ENCODE measurements at places on chromosomes 16 and 17. TPM values are rescaled to one million over a fixed set of nuclear protein-coding genes. Genes with fewer than 3 reads are reported as not detected.

The PRR35 gene
- total RNA-seq: not detected

The RASL10B gene
- total RNA-seq: 2.3 TPM

The KRT33B gene
- total RNA-seq: not detected

The SDK2 gene
- total RNA-seq: not detected

The KCNH6 gene
- total RNA-seq: not detected

DNA sequence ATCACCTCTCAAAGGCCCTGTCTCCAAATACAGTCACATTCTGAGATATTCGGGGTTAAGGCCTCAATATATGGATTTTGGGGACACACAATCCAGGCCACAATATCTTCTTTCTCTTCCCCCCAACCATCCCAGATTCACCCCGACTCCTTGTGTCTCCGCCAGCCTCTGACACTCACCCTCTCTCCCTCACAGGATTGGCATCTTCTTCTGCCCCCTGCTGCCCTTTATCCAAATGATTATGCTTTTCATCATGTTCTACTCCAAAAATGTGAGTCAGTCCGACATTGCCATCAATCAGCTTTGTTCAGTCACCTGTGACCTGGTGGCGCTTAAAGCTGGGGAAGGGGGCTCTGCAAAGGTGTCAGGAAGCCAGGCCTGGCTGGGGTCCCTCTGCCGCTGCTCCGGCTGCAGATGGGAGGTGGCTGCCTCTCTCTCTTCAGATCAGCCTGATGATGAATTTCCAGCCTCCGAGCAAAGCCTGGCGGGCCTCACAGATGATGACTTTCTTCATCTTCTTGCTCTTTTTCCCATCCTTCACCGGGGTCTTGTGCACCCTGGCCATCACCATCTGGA, 35.1 kb downstream of the GDE1 start:
- DNase-seq: no peak

- DNase-seq: no peak
Measured at GRCh38 chr16:56625140-56625942, at the start of gene MT1E. MT1E (plus strand) TSS chr16:56625781; CDS start chr16:56625852, 71 bp downstream.

DNA sequence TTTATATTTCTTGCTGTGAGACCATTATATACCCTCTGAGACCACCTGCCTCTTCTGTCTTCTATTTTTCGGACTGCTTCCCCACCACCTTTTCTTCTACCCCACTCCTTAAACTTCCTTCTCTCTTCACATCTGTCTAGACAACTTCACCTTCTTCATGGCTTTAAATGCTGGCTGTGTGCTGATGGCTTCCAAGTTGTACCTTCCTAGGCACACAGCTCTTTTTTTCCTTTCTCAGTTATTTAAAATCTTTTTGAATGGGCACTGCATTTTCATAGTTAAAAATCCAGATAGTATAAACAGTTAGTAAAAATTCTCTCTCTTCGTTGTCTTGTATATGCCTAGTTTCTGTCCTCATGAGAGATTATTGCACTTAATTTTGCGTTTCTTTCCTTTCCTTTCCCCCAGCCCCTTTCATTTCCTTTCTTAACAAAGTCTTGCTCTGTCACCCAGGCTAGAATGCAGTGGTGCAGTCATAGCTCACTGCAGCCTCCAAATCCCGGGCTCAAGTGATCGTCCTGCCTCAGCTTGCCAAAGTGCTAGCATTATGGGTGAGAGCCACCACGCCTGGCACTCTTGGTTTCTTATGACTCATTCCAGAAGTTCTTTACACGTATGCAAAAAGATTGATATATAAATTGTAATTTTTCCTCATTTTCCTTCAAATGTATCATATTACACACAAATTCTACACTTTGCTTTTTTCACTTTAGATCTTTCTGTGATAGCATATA, 114.3 kb downstream of the NPIPB5 start:
- no peak for DNase-seq

GRCh38 chr17:68657166-68657565, 56.0 kb upstream of the FAM20A start:
- DNase-seq: no peak

GRCh38 chr16:72066747-72067146, 3.7 kb downstream of the HPR start:
- peak; percentile 30 for DNase-seq

GRCh38 chr16:5193861-5194260, 96.3 kb upstream of the EEF2KMT start:
- DNase-seq: no peak

- DNase-seq: no peak
Measured at GRCh38 chr17:41020336-41020735, 6.7 kb downstream of the KRTAP1-5 start.
